Activated T-cell treated with anti-CD3 and anti-CD28 coated beads for 48 hours (primary cell): ENCODE measurements at places on chromosomes 7 and 10.

DNA sequence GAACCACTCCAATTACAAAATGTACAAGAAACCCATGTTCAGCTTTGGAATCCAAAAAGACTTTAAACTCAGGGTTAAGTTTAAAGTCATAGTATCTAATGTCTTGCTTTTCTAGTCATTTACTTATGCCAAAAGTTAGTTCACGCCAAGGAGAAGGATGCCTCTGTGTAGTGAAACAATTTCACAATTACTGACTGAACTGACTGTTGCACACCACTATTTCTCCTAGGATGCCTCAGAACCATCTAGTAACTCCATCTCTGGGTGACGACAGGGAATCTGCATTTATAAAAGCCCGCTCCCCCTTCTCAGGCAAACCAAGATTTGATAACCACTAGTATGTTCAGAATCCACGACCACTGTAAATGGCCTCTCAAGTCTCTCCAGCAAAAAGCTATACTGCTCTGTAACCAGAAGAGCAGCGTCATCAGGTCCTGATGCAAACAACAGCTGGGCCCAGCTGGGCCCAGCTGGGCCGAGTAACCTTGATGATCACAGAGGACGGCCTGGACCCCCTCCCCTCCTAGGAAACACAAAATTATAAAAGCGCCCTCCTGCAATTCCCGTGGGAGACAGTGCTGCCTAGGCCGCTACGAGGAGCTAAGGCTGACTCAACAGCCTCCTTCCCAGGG lies 680 bp upstream of the ADO start:
- no peak for DNase-seq

GRCh38 chr10:25504306-25504705 lies 329.5 kb downstream of the GPR158 start:
- DNase-seq: no peak

DNA sequence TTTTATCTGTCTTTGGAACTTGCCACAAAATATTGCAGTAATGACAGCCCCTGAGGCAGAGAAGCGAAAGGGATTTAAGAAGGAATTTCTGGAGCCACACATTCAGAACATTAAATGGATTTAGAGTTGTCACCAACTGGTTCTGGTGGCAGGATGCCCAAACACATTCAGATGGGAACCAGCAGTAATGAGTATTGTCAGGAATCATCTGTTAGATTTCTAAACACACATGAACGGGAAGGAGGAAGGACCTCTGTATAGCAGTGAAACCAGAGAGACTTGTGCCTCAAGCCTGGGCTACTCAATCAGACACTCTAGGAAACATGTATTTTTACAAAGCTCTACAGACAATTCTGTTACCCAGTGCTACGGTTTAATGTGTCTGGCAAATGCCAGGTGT lies 103.8 kb upstream of the CCNY start:
- DNase-seq: no peak

- DNase-seq: no peak
Measured at GRCh38 chr7:156673454-156673853, 32.9 kb downstream of the RNF32 start.

- no peak for DNase-seq
Measured at GRCh38 chr10:112728118-112728883, 221.7 kb upstream of the TCF7L2 start.

DNA sequence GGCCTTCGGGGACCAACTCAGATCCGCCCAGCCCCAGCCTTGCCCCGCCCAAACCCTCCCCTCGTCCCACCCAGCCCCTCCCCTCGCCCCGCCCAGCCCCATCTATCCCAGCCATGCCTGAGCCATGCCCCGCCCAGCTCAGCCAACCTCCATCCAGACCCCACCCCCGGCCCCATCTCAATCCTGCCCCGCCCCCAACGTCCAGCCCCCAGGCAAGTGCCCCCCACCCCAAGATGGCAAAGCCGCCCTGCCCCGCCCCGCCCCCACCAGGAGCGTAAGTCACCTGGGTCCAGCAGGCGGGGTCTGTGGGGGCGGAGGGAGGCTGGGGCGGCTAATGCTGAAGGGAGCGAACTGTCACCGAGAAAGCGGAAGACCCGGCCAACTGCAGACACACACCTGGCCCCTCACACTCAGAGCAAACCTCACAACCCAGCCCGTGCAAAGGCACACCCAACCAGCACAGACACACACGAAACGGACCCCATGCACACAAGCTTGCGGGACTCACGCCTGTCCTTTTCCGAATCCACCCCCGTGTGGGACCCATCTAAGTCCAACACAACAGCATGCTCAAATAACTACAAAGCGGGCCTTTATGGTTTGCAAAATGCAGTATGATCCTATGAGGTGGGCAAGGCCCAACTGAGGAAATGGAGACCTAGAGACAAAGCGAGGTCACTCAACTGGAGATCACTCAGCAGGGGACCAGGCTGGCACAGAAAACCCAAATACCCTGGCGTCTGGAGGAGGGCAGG lies 11.5 kb upstream of the OGA start:
- peak; percentile 50 for DNase-seq

GRCh38 chr7:30352169-30352568 lies 67.8 kb downstream of the ZNRF2 start:
- DNase-seq: no peak

GRCh38 chr7:139875821-139876241 lies 46.8 kb downstream of the TBXAS1 start:
- no peak for DNase-seq

GRCh38 chr7:99365318-99366141 lies 9.0 kb upstream of the ARPC1B start:
- DNase-seq: peak; percentile 42

DNA sequence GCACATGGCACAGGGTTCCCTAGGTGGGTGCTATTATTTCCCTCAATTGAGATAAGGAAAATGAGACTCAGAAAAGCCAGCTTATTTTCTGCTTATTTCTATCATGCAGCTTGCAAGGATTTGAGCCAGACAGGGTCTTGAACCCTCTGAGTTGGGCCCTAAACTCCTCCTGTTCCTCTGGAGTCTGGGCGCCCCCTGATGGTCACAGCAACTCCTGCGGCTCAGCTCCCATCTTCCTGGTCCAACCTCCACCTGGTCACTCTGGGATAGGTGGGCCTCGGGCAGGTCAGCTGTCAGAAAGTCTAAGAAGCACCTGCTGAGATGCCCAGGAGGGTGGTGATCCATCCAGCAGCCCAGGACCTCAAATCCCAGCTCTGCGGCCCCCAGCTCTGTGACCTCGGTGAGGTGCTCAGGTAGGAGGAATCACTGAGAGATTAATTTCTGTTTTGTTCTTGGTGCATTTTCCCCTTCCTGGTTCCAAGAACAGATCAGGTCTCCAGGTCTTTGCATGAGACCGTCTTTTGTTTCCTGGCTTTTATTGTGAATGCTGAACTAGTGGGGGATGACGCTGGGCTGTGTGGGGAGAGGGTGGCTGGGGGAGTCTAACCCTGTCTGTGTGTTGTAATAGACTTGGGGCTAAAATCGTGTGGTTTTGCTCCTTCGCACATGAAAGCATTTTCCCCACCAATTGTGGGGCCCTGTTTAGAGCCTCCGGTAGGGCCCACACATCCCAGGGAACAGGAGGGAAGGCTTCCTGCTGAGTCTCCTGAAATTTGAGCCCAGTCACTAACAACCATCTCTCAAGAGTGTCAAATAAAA lies 32.8 kb downstream of the TMEM130 start:
- DNase-seq: peak; percentile 23

- DNase-seq: no peak
Measured at GRCh38 chr7:25391961-25392587, 163.8 kb upstream of the NPVF start.

GRCh38 chr10:102732661-102733060 lies 11.1 kb upstream of the WBP1L start:
- DNase-seq: no peak

- no peak for DNase-seq
Measured at GRCh38 chr7:70347463-70348254, 749.4 kb downstream of the AUTS2 start.

GRCh38 chr7:71988201-71988600 lies 423.9 kb downstream of the CALN1 start:
- DNase-seq: no peak

DNA sequence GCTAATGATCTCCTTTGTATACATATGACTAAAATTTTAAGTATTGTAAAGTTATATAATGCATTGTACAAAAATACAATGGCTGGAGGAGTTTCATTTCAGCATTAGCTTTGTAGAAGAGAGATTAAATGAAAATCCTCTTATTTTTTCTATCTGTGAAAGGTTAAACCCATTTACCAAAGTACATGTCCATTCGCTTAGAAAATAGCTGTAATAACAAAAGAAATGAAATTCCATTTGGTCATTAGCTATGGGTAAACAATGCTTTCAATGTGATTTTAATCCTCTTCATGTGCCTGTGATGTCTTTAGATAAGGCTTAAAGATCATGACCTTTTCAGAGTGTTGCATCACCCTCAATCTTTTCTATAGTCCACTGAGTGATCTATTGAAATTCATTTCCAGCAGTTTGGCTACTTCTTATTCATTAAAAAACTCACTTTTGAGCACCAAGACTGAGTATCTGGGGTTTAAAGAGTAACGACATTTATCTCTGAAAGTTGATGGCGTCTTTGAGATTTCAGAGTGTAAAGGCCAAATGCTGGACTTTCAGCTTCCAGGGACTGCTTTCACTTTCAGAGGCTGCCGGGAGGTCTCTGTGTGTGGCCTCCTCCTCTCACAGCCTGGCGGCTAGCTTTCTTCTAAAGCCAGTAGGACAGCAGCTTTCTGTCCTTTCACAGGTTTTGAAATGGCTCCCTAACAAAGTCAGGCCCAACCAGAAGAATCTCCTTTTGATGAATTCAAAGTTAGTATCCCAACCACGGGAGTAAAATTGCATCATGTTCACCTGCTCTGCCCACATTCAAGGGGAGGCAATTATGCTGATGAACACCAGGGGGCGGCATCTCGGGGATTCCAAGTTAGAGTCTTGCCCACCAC lies 701.4 kb upstream of the COBL start:
- no peak for DNase-seq

DNA sequence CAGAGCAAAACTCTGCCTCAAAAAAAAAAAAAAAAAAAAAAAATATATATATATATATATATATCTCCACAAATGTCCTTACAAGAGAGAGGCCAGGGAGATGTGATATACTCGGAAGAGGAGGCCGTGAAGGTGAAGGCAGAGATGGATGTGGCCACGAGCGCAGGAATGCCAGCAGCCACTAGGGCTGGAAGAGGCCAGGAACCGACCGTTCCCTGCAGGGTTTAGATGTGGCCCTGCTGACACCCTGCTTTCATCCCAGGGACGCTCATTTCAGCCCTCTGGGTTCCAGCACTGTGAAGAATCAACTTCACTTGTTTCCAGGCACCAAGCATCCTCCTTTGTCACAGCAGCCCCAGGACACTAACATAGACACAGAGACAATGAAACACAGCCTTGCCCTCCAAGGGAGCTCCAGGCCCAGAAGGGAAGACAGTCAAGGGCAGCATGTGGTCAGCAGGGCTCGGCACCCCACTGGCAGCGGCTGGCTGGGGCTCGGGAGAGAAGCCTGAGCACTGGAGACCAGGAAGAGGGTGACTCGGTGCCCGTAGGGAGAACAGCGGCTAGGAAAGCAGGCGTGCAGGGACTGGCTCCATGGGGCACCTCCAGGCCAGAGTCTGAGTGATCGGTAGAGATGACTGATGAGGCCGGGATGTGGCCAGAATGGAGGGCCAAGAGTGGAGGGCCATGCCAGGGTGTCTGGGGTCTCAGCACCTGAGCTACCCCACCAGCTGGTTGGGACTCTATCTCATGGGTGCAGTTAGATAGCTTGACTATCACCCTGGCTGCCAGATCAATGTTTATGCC lies 7.6 kb downstream of the WDR86 start:
- no peak for DNase-seq

DNA sequence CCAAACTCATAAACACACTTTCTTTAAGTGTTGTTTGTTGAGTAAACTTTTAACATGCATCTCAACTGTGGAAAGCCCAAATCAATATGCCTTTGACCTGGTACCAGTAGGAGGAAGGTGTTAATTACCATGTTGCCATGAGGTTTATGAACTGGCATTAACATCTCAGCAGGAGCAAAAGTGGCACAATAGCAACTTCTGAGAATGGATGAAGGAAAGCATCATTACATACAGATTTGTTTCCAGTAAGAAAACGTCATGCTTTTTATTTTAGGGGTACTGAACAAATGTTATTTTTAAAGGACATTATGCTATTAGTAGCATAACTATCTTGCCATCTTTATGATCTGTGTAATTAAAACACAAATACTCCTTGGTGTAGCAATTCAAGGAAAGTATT lies 51.1 kb downstream of the ARMC3 start:
- DNase-seq: no peak

- DNase-seq: no peak
Measured at GRCh38 chr10:109937460-109938065, 14.3 kb upstream of the XPNPEP1 start.

DNA sequence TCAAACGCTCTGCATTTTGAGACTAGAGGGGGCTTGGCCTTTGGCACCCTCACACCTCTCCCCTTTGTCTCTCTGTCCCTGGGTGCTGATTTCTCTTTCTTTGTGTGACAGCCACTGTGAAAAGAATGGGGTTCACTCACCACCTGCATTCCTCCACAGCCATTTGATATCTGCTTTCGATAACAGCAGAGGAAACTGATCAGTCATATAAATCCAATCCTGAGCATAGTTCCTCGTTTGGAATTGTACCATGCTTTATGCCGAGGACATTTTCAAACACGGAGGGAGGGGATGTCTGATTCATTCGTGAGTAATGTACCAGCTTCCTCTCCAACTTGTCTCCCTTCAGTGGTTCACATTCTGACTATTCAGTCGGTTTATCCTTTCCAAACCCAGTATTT lies 15.8 kb downstream of the MET start:
- no peak for DNase-seq

GRCh38 chr7:129083525-129083924 lies 28.6 kb upstream of the TNPO3 start:
- no peak for DNase-seq

DNA sequence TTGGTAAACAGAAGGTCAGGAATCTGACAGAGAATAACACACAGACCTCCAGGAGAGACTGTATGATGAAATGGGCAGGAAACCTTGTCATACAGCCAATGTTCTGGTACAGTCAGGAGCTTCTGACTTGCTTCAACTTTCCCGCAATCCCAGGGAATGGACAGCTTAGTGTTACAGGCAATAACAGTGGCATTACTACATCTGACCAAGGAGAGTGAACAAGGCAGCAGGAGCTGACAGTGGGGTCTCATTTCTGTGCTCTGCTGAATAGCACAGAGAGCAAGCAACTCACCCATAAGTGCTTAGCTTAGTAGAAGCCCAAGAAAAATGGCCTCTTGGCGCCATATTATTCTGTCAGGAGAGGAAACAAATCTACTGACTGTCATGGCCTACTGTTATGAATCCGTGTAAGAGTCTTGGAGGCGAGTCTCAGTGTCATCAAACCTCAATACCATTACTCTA lies 186.2 kb upstream of the MTPN start:
- no peak for DNase-seq

DNA sequence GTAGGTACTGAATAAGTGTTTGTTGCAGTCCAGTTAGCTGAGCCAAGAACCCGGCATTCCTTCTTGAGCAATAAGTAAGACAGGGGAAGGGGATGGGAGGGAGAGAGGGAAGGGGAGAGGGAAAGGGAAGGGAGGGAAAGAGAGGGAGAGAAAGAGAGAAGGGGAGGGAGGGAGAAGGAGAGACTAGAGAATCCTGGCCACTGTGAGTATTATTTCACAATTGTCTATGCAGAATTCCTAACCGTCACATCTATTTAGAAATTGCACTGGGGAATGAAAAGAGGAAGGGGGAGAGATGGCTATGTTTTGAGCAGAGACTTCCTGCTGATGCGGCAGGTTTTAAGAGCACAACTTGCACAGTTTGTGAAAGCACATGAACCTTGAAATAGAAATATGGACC lies 251.4 kb upstream of the ZMIZ1 start:
- no peak for DNase-seq

GRCh38 chr10:116836083-116836482 lies 13.2 kb upstream of the ENO4 start:
- DNase-seq: no peak
